Thoracic aorta (tissue), 2 donors: ENCODE measurements at places on chromosomes 16 and 17. TPM values are rescaled to one million over a fixed set of nuclear protein-coding genes. Genes with fewer than 3 reads are reported as not detected.
A peak's percentile ranks its signal among the peaks of the same experiment; 100 is the strongest.

Gene OSGIN1
- 16.2 TPM for total RNA-seq

Gene SLC12A3
- not detected for total RNA-seq

- H3K4me3 ChIP-seq, result no peak overlapping the region
- no peaks in the 10 kb centered on the region for H3K27me3 ChIP-seq
- no peak overlapping the region for H3K27ac ChIP-seq
- H3K4me1 ChIP-seq, result no peaks in the 10 kb centered on the region
- DNase-seq, result no peak
- H3K36me3 ChIP-seq, result no peaks in the 10 kb centered on the region
Observed at GRCh38 chr17:50339381-50339780, 6.5 kb upstream of the XYLT2 start.

GRCh38 chr16:16791051-16791450 is 412.1 kb downstream of the NPIPA7 start:
- H3K27me3 ChIP-seq, result no peaks in the 10 kb centered on the region
- H3K4me1 ChIP-seq, result no peaks in the 10 kb centered on the region
- H3K36me3 ChIP-seq, result no peaks in the 10 kb centered on the region
- H3K4me3 ChIP-seq, result no peak overlapping the region
- no peak for DNase-seq
- no peak overlapping the region for H3K27ac ChIP-seq

DNA sequence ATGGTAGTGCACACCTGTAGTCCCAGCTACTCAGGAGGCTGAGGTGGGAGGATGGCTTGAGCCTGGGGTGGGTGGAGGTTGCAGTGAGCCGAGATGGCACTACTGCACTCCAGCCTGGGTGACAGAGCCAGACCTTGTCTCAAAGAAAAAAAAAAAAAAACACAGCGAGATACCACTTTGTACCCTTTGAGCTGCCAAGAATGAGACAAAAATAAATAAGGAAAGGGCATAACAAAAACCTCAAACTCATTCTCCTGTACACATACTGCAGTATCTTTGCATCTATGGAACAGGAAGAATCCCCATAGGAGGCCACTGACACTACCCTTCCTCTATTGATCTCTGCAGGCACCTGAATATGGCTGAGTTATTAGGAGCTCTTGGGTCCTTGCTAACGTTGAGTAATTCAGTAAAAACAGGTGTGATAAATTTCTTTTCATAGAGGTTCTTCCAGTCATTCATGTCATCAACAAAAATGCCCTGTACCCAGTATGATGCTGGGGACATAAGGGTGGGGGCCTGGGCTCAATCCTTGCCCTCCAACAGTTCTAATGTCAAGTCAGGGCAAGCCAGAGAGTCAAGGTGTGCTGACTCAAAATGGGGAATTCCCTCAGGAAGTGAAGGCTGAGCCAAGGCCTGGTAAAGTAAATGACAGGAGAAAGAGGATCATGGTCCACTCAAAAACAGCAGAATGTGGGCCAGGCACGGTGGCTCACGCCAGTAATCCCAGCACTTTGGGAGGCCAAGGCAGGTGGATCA is 26.9 kb downstream of the RANBP10 start:
- H3K4me3 ChIP-seq, result no peak overlapping the region
- no peaks in the 10 kb centered on the region for H3K27me3 ChIP-seq
- no peaks in the 10 kb centered on the region for H3K36me3 ChIP-seq
- DNase-seq, result no peak
- H3K27ac ChIP-seq, result no peak overlapping the region
- no peaks in the 10 kb centered on the region for H3K4me1 ChIP-seq

- H3K27ac ChIP-seq, result no peak overlapping the region
- H3K36me3 ChIP-seq, result no peaks in the 10 kb centered on the region
- no peaks in the 10 kb centered on the region for H3K27me3 ChIP-seq
- no peak for DNase-seq
Observed at GRCh38 chr17:30920282-30920681, 1.5 kb upstream of the ADAP2 start.

- H3K27ac ChIP-seq, result peak overlapping the region; percentile 94
- no peaks in the 10 kb centered on the region for H3K36me3 ChIP-seq
- no peaks in the 10 kb centered on the region for H3K27me3 ChIP-seq
Observed at GRCh38 chr17:77374170-77374936, 233.6 kb downstream of the SEC14L1 start.
